ENCODE measurements at places on chromosomes 1 and 21.

DNA sequence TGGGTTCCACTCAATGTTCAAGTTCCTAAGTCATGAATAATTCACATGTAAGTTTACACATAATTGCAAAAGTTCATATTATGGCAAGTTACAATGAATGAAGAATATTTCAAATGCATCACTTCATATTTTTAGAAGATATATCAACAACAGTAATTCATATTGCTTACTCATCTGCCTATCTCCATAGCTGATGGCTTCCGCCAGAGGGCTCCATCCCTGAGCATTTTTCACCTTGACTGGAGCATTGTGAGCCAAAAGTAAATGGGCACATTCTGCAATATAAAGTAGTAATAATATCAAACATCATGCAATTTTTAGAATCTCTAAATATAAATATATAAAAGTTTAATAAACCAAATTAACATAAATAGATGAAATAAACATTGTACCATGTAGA is 29.8 kb downstream of the ANKRD13C start:
- DNase-seq, result peak; percentile 38

DNA sequence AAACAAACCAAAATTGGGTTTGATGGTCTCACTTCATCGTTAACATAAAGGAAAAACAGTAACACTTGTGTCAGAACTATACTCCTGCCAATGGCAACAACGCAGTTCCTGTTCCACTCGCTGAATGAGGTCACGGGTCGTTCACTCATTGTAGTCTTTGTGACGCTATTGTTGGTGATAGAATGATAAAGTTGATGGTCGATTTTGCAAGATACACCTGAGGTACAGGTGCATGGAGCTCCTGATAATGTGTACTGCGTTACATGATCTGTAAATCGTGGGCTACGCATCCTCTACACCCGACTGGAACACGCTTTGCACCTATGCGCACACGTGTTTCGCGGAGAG is 391 bp upstream of the CENPS start:
- no peak for DNase-seq

- peak; percentile 55 for DNase-seq
Observed at GRCh38 chr1:226679853-226680516, 59.1 kb downstream of the ITPKB start.

GRCh38 chr1:221335161-221336101 is 406.5 kb downstream of the DUSP10 start:
- DNase-seq, result no peak

DNA sequence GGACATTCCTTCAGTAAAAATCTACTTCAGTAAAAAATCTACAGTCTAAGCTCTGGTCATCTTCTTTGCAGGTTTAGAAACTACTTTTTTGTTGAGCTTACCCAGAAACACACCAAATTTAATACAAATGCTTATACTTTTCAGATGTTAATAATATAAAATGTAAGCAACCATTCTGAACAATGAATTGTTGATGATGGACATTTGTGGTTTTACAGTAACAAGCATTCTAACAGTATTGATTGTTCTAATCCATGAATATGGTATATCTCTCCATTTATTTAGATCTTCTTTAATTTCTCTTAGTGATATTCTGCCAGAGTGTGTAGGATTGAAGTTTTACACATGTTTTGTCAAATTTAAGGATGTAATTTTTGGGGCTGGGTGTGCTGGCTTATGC is 27.0 kb upstream of the SRSF10 start:
- no peak for DNase-seq

DNA sequence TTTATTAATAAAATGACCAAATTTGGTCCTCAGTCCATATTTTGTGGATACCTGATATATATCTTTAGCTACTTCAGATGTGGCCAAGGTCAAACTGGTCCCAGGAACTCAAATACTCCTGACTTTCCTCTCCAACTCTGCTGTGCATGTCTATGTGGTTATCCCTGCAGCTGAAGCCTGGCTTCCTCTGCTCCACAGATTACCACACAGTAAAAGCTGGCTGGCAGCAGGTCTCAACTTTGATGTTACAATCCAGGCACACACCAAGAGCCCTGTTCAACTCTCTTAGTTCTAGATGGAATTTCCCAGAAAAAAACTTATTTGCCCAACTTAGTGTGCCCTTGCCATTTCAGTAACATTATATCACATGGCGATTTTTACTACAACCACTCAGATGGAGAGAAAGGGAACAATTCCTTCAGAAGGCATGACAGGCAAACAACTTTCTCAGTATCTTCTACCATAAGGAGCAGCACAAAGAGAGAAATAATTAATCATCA is 479.5 kb downstream of the PLPP3 start:
- no peak for DNase-seq

GRCh38 chr1:241391926-241392710 is 35.1 kb upstream of the RGS7 start:
- DNase-seq, result no peak

- no peak for DNase-seq
Observed at GRCh38 chr1:41662765-41663437, 178.4 kb upstream of the EDN2 start.

DNA sequence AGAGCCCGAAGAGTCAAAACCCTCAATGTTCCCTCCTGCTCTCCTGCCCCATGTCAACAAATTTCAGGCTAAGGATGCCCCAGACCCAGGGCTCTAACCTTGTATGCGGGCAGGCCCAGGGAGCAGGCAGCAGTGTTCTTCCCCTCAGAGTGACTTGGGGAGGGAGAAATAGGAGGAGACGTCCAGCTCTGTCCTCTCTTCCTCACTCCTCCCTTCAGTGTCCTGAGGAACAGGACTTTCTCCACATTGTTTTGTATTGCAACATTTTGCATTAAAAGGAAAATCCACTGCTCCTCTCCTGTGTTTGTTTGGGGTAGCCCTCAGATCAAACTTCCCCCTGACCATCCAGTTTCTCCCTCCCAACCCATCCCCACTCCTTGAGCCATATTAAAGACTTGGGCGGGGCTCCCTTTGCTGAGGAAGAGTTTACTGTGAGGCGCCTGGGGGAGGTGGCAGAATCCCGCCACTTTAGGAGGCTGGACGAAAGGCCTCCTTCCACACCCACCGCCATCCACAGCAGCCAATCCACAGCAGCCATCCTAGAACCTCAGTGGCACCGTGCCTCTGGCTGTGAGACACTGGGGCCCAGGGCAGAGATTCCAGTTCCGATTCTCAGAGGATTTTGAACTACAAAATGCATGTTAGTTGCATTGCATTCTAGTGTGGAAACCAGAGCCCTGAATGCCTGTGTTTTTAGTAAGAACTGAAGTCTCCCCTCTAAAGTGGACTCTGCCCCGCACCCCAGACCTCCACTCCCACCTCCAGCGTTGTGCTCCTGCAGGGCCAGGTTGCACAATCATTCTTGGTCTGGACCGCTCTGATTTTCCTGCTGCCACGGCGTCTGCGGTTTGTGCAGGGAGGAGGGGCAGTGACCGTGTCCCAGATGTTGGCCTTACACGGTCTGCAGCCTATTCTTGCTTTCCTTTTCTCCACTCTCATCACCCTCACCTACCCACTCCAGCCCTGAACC is 3.0 kb downstream of the OLFML3 start:
- no peak for DNase-seq

- no peak for DNase-seq
Observed at GRCh38 chr1:190168893-190169280, 308.8 kb downstream of the BRINP3 start.

GRCh38 chr1:167003711-167004110 is 14.6 kb downstream of the MAEL start:
- no peak for DNase-seq

DNA sequence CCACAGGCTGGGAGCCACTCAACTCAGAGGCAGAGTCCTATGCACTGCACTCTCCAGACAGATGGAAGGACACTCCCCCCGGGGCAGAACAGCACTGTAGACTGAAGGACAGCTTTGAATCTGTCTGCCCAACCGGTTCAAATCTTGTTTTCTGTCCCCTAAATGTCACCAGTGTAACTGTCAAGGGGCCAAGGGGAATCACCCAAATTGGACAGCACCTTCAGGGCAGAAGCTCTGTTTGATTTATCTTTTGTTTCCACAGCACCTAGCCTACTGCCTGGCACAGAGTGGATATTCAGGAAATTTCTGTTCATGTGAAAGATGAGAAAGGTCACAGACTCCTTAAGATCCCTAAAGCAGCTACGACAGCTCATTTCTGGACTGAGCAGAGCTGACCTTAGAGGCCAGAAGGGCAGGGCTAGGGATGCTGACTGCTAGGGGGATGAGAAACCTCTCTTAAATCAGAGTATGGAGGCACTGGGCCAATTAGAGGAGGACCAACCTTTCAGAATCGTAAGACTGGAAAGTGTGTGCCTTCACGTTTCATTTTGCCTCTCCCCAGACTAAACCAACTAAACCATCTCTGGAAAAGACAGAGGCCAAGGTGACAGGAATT is 41.0 kb downstream of the ITPKB start:
- DNase-seq, result no peak

- DNase-seq, result no peak
Observed at GRCh38 chr1:212698467-212699103, 1.1 kb downstream of the BATF3 start.

- no peak for DNase-seq
Observed at GRCh38 chr1:237226177-237226944, 184.4 kb downstream of the RYR2 start.

GRCh38 chr1:62208970-62209369 is 14.3 kb downstream of the L1TD1 start:
- DNase-seq, result no peak

DNA sequence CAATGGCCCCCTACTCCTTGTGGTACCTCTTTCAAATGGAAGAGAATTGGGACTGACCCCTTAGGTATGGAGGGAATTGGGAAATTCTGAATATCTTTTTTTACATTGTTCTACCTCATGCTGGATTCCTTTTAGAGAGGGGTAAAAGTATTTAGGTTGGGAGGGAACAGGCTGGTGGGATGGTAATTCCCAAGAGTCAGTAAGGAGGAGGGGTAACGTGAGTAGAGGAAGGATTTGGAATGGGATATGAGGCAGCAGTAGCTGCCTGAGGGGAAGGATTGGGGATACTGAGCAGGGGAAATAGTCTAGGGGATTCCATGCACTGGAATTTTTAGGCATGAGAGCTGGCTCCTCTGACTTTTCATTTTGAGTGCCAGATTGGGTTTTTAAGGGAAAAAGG is 3.8 kb upstream of the AADACL3 start:
- DNase-seq, result no peak

GRCh38 chr1:157521056-157521455 is 31.3 kb downstream of the FCRL5 start:
- DNase-seq, result no peak

DNA sequence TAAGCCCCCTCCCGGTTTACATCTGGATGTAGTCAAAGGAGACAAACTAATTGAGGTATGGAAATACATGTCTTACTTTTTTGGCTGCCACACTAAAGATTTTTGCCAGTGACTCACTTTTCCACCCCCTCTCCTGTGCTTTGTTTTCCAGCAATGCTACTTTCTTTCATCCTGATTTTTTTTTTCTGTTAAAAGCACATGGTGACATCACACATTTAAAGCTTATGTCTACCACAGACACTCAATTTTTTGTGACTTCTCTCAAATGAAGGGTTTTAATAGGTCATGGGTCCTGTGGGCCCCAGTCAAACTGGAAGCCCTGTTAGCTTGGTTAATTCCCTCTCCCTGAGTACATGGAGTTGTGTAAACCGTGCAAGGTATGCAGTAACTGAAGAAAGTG is 2.2 kb downstream of the PPP1R8 start:
- DNase-seq, result no peak

All from hematopoietic multipotent progenitor cell treated with erythropoietin and hydrocortisone succinate and interleukin-3 and kit ligand, for 15 days (in vitro differentiated cells).